ENCODE measurements at places on chromosomes 5 and 9.
A peak's percentile ranks its signal among the peaks of the same experiment; 100 is the strongest.

DNA sequence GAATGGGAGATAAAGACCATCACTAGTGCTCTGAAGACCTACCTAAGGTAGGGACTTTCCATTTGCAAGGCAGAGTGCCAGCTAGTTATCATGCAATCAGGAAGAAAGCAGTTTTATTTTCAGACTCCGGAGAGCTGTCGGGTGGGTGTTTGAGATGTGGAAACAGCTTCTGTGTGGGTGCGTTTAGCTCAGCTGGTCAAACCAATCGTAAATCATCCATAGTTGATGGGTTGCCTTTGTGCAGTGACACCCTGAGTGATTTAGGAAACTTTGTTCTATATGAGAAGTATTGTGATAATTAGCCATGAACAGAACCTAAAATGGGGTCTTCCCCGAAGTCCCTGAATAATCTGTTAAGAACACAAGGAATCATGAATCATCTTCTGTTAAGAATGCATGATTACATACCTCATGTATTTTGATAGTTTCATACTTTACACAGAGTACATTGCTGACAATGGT lies 284.3 kb downstream of the ARHGAP26 start:
- DNase-seq, result peak; percentile 46

- DNase-seq, result no peak
Measured at GRCh38 chr9:125407432-125407973, 145.9 kb downstream of the GAPVD1 start.

DNA sequence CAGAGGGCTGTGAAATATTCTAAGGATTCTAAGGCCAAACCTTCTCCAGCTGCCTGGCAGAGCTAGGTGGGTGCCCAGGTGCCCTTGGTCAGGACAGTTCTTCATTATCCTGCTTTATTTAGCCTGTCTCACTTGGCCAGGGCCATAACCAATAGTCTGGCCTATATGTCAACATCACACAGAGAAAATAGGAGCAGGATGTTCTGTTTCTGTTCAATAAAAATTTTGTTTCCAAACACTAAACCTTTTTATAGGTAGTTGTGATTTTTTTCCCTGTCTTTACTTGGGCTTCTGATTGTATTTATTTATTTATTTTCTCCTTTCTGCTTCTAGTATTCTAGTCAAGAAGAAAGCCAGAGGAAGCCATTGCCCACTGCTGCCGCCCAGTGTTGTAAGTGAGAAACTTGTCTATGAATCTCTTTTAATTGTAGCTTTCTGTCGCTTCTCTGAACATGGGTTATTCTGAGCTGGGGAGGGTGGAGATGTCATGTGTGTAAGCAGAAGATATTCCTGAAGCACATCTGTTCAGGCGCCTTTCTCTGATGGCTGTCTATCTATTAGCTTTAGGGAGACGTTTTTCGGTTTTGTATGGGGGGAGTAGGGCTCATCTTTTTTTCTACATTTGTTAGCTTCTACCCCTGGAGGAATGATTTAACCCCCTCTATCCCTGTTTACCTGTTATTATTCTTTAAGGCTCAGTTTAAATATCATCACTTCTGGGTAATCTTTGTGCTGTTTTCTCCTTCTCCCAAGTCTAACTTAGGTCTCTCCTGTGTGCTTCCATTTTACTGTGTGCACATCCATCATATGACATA lies 97.1 kb downstream of the UNC13B start:
- peak; percentile 79 for DNase-seq

DNA sequence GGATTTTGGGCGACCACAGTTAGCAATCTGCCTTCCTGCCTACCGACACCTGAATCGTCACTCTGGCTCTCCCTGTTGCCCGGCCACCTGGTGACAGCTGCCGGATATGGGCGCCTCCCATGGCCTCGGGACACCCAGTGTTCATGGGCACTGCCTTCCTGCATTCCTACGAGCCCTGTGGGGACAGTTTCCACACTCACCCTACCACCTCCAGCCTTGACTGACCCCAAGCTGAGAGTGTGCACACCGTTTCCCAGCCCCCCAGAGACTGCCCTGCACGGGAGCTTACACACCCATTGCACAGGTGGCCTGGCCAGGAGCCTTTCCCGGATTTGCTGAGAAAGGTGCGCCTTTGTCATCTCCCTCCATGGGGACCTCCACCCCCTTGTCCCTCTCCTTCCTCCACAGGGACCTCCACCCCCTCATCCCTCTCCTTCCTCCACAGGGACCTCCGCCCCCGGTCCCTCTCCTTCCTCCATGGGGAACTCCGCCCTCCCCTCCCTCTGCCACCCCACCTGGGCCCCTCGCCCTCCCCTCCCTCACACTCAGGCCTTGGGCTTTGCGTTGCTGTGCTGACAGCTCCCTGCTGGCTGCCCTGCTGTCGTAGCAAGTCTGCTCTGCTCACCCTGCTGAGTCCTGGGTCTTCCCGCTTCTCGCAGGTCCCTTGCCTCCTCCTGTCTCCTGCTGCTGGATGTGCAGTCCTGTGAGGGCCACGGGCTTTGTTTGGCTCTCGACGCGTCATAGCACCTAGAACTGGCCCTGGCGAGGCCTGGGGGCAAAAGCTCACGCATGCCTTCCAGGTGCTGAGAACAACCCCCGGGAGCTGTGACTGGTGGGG lies 48.4 kb downstream of the MRPL36 start:
- no peak for DNase-seq

- no peak for DNase-seq
Measured at GRCh38 chr9:109252291-109252690, 68.6 kb downstream of the EPB41L4B start.

DNA sequence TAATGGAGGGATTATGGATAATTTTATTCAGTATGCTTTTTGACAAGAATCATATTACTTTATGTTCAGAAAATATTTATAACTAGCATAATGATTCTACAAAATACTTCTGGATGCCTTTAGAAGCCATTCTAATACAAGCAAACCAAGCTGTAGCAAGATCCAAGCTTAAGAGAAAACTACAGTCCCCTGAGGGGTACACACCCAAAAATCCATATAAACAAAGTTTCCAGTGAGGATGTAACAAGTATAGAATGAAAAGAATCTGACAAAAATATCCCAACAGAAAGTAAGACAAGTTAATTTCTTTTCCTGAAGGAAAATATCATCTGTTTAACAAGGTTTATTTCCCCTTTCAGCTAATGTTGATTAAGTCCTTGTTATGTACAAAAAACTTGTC lies 53.9 kb downstream of the MLLT3 start:
- peak; percentile 52 for DNase-seq

- DNase-seq, result peak; percentile 63
Measured at GRCh38 chr9:125522328-125522725, 184.7 kb downstream of the MAPKAP1 start.

- peak; percentile 77 for DNase-seq
Measured at GRCh38 chr9:16039218-16039987, 486.6 kb downstream of the CCDC171 start.

DNA sequence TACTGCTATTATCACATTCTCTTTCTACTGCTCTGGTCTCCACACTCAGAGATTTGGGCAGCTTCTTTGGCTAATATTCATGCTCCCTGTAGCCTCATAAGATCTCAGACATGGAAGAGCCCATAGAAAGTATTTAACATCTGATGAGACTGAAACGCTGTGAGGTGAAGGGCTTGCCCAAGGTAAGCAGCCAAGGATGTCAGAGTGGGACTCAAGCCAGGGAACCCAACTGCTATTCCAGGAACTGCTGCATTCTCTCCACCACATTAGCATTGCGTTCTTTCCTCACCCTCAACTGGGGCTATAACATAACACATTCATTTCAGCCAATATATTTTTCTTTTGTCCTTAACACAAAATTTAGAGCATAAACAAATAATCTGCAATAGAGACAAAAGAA lies 3.8 kb downstream of the ADRB2 start:
- no peak for DNase-seq

GRCh38 chr9:96486386-96487028 lies 36.5 kb downstream of the HABP4 start:
- peak; percentile 88 for DNase-seq
